Bronchus fibroblast of lung (primary cell): ENCODE measurements at places on chromosomes 1 and 21. TPM values are rescaled to one million over a fixed set of nuclear protein-coding genes. Genes with fewer than 3 reads are reported as not detected.

Gene S100A12
- total RNA-seq = not detected in 2 replicates

Gene OR2L5
- total RNA-seq = not detected in 2 replicates

Gene RPS27
- total RNA-seq = 2,070 and 2,121 TPM in 2 replicates

Gene MGST3
- total RNA-seq = 169 and 174 TPM in 2 replicates

Gene SLC45A3
- 2.5 and 2.7 TPM in 2 replicates for total RNA-seq
